Psoas muscle (tissue), 8 donors: ENCODE measurements at places on chromosomes 12 and 14. TPM values are rescaled to one million over a fixed set of nuclear protein-coding genes. Genes with fewer than 3 reads are reported as not detected.

- no peak for DNase-seq
These were observed 1.3 kb upstream of the NR2C1 start for GRCh38 chr12:95074766-95075165.

GRCh38 chr12:62642486-62642885 is 175.9 kb downstream of the MON2 start:
- no peak for DNase-seq

- DNase-seq, result no peak
These were observed 514.2 kb downstream of the VRK1 start for GRCh38 chr14:97311411-97311810.

The NAB2 gene
- total RNA-seq, result 28.4 TPM

DNA sequence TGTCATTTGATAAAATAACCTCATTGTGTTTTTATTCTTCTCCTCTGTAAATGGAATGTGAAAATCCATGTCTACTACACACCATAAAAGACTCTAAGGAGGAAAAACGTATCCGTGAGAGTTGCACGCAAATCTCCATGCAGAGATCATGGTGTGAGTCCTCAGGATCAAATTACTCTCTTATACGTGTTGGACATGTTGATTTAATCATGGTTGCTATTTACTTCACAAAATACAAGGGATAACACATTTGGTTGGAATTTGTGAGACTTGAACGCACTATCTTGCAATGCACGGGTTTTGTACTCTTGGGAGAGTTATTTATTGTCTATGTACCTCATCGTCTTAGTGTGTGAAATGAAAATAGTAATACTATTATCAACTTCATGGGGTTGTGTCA is 128.0 kb upstream of the RASSF8 start:
- DNase-seq, result no peak

The VRK1 gene
- 3.6 TPM for total RNA-seq

The FGF23 gene
- total RNA-seq, result not detected

The ADCY4 gene
- total RNA-seq, result 12.1 TPM

DNA sequence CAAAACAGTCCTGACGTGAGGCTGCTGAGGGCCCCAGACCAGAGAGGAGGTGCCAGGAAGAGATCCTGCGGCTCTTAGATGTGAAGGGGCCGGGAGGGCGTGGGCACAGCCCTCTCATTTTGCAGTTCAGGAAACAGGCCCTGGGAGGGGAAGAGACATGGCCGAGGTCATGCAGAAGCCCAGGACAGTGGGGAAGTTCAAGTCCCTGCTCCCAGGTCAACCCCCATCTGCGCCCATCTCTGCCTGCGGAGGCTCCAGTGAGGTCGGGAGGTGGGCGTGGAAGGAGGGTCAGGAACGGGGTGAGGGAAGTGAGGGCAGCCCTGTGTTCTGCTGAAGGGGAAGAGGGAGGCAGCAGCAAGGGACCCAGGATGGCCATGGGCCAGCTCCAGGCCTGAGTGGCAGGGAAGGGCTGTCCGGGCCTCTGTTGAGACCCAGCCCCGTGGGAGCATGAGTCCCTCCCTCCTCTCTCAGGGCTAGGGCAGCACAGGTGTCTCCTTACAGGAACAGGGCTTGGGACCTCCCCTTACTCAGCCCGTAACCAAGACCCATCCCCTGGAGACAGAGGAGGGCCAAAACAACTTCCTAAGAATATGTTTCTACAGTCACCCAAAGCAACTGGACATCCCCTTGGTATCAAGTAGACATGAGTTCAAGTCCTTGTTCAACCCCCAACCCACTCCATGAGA is 90.8 kb downstream of the LGMN start:
- DNase-seq, result peak; percentile 80

- DNase-seq, result no peak
These were observed 22.4 kb downstream of the P2RX2 start for GRCh38 chr12:132640936-132641335.

- no peak for DNase-seq
These were observed 68.0 kb downstream of the CCDC88C start for GRCh38 chr14:91349481-91350074.

- DNase-seq, result no peak
These were observed 1.1 kb downstream of the ALDH6A1 start for GRCh38 chr14:74083161-74083560.

DNA sequence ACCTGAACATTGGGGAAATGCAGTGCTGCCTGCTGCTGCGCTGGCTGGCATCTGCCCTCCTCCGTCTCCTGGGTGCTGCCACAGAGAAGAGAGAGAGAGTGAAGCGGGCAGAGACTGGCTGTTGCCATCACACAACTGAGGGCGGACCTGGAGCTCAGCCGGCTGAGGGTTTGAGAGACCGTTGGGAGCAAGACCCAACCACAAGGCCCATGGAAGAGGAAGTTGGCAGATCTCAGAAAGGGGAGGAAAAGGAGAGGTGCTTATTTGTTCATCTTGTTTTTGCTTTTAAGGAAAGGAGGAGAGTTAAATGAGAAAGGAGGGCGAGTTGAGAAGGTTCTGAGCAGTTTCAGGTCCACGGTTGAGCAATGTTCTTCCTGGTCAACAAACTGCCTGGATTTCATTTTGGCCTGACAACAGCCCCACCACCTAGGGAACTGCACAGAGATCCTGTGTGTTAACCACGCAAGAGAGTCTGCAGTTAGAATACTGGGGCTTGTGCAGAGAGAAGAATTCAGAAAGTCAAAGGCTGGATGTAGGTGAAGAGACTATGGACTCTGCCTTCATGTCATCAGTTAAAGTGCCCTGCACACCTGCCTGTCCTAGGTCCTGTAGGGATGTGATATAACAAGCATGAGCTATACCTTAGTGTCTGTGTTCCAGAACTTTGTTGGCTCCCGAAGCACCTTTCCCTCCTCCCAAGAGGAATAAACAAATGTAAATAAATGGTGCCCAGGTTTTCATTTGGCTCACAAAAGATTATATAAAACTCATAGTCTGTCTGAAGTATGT is 124.6 kb downstream of the ETV6 start:
- no peak for DNase-seq

DNA sequence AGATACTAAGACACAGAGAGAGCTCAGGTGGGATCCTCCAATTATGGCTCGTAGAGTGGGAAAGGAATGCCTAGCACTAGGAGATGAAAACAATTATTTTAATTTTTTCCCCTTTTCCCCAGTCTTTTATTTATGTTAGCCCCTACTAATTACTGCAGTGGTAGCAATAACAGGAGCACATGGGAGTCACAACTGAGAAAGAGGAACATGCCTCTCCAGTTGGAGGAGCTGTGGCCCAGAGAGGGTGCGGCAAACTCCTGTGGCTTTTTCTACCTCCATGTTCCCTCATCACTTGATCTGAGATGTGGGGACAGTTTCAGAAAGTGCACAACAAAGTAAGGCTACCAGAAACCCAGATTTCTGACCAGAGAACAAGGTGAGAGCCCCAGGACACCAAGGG is 25.9 kb upstream of the POC1B start:
- DNase-seq, result no peak

DNA sequence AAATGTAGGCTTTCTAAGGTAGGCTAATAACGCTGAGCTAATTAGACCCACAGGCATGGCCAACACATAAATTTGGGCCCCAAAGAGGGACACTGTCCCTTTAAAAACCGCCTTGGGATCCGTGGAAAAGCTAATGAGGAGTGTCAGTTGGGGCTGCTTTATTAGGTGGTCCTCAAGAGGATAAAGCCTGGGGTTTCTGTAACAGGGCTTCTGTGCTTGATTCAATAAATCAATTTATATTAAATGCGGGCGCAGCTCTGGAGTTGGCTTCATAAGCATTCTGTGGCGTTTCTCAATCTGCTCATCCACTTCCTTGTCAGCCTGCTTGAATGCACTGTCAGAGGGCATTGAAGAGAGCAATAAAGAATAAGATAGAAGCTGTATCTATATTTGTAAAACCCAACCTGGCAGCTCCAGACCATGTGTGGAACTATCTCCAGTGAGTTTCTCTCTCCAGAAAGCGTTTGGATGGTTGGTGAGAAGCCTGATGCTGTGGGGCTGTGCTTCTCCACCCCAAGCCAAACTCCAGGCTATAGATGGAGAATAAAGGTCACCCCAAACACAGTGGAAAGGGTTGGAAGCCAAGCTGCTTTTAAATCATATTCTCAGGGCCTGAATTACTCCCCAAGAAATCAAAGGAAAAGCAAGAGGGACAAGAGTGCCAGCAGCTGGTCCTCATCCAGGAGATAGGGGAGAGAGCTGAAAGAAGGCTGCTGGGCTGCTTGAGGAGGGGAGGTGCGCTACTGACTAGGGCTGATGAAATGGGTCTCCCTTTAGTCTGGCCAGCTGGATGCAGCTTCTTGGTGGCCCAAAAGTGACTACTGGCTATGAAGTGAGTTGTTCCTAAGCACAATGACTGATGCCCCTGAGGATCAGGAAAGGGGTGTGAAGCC is 222.0 kb downstream of the PPM1H start:
- DNase-seq, result no peak

The KLRC2 gene
- not detected for total RNA-seq

The TSFM gene
- 52.1 TPM for total RNA-seq

The PFDN5 gene
- 269 TPM for total RNA-seq

GRCh38 chr12:131372706-131373195 is 338.1 kb upstream of the SFSWAP start:
- DNase-seq, result no peak

The RAP1B gene
- total RNA-seq, result 65.6 TPM

The SERPINA3 gene
- 5.5 TPM for total RNA-seq
